Activated T-cell treated with anti-CD3 and anti-CD28 coated beads, Interleukin-2, amount 50 U/mL, for 4 hours (primary cell): ENCODE measurements at places on chromosomes 5 and 9. TPM values are rescaled to one million over a fixed set of nuclear protein-coding genes. Genes with fewer than 3 reads are reported as not detected.
A peak's percentile ranks its signal among the peaks of the same experiment; 100 is the strongest.

AQP7 gene
- not detected for total RNA-seq

DIPK1B gene
- total RNA-seq = not detected

C1QTNF2 gene
- not detected for total RNA-seq

PKD2L2 gene
- total RNA-seq = not detected

ATG10 gene
- 5.3 TPM for total RNA-seq

SLC1A1 gene
- total RNA-seq = 0.05 TPM

PCDHA8 gene
- total RNA-seq = not detected

FCHO2 gene
- 0.52 TPM for total RNA-seq

SLC36A3 gene
- not detected for total RNA-seq

CDC14B gene
- total RNA-seq = 2.5 TPM

LRRC19 gene
- not detected for total RNA-seq

IFNB1 gene
- total RNA-seq = not detected

SLC46A2 gene
- total RNA-seq = not detected

ANKRD20A1 gene
- 0.19 TPM for total RNA-seq

DNA sequence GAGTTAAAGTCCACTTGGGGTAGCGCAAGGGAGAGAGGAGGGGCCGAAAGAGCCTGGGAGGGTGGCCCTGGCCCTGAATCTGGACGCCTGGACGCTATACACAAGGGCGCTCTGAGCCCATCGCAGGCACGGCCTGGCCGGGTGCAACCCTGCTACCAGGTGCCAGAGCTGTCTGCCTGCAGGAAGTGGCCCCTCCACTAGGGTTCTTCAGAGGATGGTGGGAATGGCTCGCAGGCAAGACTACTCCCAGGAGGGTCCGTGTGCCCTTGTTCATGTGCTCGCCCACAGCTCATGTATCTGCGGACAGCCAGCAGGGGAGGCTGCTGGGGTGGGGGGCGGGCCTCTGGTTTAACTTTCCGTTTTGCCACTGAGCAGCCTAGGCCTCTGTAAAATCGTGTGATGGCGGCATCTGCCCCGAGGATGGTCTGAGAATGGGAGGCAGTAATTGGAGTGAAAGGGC lies 1.4 kb upstream of the NKD2 start:
- no peak for DNase-seq

GRCh38 chr5:164148292-164148691 lies 642.9 kb downstream of the MAT2B start:
- no peak for DNase-seq

DNA sequence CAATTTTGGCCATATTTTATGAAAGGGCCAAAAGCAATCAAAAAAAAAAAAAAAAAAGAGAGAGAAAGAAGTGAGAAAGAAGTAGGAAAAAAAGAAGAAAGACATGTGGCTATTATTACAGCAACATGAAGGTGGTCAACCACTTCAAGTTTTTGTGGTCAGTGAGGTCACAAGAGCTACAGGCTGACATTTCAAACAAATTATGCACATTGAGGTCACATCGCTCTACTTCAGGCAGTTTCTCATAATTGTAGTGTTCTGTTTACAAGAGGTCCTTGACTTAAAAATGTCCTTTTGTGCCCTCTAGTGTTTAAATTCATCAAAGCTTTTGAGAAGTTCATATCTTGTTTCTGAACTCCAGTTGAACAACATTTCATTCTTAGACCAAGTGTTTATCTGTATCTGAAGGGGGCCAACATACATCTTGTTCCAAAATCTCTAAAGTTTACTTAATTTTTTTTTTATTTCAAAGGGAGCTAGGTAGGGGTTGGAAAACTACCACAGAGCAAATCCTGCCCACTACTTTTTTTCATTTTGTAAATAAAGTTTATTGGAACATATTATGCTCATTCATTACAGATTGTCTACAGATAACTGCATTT lies 513.1 kb downstream of the PDE4D start:
- no peak for DNase-seq

DNA sequence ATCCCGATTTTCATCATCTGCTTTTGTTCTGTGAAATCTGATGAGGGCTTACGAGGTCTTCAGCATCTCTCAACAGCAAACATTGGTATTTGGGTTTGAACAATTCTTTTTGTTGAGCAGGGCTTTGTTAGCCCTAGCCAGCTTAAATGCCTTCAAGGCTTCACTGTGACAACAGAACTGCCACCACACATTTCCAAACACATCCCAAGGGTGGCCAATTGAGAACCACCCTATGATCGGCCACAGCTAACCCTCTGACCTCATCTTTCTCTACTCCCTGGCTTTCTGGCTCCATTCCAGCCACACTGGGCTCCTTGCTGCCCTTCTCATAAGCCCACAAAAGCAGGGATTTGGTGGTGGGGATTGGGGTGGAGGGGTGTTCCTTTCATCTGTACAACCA lies 17.6 kb downstream of the MTX3 start:
- no peak for DNase-seq

DNA sequence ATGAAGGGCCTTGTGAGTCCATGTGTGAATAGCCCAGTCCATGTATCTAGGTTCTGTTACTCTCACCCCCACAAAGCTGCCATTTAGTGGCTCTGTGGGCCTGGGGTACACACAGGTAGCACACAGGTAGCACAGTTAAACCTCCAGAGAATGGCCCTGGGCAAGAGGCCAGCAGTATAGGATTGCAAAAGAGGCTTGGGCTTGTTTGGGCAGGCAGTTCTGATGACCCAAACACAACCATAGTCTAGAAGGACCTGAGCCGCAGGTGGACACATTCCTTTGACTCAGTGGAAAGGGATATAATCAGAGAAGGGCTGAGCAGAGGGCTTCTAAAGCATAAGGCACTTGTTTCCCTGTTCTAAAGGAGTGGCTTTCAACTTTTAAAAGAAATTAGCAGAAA lies 326.8 kb upstream of the SGCD start:
- no peak for DNase-seq

- DNase-seq = no peak
Observed at GRCh38 chr5:39650008-39650762, 225.4 kb upstream of the DAB2 start.

DNA sequence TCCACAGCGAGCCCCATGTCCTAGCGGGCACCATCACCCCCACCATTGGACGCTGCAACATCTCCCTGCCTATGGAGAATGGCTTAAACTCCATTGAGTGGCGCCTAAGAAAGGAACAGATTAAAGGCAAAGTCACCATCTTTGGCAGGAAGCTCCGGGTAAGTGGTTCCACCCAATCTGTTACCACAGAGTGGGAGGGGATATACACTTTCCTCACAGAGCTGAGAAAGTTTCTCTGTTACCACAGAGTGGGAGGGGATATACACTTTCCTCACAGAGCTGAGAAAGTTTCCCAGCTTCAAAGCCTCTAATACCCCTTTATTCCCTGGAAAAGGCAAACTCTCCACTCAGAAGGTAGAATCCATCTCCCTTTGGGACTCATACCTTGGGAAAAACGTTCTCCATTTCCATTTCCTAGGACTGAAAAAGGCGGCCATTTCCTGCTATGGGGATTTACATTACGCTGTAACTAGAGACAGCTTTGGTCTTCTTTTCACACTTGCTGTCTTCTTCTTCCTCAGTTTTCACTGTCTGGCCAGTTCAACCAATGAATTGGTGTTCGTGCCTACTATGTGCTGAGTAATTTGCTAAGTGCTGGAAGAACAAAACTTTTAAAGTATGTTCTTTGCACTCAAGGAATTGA lies 63.4 kb upstream of the WWC1 start:
- peak; percentile 7 for DNase-seq

DNA sequence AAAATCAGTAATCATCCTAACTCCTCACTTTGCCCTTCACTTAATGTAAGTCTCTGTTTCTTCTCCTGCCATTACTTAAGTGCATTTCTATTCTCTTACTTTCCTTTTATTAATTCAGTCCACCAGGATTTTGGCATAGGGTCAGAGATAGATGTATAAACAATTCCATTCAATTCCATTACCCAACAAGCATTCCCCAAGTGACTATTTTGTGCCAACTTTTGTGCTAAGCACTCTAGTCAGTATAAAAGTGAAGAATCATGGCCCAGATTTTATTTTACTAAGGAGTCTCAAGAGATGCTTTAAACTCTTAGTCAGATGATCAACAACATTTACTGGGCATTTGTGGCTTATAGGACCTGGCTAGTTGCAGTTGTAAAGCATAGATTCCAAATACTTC lies 159.3 kb downstream of the DMAC1 start:
- no peak for DNase-seq

DNA sequence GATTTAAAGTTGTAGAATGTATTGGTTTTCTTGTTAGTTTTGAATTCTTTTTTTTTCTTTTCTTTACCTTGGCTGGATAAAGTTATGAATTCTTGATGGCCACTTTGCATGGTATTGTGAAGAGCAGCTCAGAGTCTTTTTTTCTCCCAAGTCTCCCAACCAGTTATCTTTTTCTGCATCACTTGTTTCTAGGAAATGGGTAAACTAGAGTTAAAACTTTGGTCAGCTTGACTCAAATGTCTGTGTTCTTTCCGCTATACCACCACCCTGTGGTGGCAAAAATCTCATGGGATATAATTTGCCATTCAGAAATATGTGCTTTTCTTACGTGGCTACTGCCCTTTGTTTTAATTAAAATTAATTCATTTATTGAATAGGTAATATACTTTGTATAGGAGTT lies 113.2 kb downstream of the UNC13B start:
- no peak for DNase-seq

GRCh38 chr5:173974688-173975239 lies 14.2 kb upstream of the C5orf47 start:
- DNase-seq = no peak

- DNase-seq = no peak
Observed at GRCh38 chr9:94867281-94867841, 140.9 kb downstream of the AOPEP start.

- no peak for DNase-seq
Observed at GRCh38 chr5:147373328-147373727, 136.5 kb downstream of the DPYSL3 start.

GRCh38 chr5:150731669-150732242 lies 27.1 kb downstream of the DCTN4 start:
- DNase-seq = no peak

DNA sequence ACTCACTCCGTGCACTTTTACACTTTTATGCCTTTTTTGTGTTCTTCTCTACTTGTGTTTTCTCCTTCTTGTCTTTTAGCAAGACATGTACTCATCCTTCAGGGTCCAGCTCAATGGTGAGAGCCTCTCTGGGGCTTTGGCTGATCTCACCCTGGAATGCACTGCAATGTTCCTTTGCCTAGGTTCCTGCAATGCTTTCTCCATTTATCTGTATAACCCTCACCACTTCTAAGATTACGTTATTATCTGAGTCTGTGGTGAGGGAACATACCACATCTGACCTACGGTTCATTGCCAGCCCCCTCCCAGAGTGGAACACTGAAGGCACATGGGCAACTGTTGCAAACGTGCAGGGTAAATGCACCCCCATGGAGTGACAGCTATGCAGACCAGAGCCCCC lies 47.3 kb downstream of the KCNIP1 start:
- no peak for DNase-seq

GRCh38 chr9:124285903-124286291 lies 28.1 kb downstream of the NEK6 start:
- no peak for DNase-seq

DNA sequence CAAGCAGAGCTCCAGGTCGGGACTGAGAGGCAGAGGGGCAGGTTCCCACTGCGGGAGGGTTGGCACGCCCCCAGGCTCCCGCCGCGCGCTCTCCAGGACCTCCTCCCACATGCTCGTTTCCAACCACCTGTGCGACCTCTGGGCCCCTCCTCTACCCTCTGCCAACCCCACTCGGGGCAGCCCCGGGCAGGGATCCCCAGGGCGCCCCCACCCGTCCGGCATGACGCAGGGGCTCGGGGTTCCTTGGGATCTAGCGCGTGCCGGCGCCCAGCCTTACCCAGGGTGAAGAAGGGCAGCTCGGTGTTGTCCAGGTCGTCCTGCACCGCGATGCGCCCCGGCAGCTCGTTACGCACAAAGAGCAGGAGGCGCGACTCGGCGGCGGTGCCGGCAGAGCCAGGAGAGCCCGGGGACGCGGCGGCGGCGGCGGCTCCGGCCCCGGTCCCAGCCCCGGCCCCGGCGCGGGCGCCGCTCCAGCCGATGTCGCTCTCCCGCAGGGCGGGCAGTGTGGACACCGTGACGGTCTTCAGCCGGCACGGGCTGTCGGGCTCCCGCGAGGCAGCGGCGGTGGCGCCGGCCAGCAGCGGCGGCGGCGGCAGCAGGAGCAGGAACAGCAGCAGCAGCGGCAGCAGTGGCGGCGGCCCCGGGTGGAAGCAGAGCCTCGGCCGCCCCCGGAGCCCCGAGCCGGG lies 494 bp downstream of the ASTN2 start:
- no peak for DNase-seq

DNA sequence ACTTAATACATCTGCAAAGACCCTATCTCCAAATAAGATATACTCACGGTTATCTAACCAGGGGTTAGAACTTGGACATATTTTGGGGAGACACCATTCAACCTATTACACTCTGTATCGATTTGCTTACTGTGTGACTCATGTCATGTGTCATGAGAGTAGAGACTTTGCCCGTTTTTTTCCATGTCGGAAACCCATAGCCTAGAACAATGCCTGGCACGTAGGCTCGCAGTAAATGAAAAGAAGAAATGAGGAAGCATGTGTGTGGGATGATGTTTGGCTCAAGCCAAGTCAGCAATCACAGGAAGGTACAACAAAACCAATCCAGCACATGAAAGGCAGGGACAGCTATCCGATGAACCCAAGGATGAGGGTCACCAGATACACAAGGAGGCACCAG lies 94.6 kb upstream of the DNAH5 start:
- DNase-seq = no peak

- DNase-seq = no peak
Observed at GRCh38 chr5:118984602-118985001, 3.7 kb downstream of the DTWD2 start.

DNA sequence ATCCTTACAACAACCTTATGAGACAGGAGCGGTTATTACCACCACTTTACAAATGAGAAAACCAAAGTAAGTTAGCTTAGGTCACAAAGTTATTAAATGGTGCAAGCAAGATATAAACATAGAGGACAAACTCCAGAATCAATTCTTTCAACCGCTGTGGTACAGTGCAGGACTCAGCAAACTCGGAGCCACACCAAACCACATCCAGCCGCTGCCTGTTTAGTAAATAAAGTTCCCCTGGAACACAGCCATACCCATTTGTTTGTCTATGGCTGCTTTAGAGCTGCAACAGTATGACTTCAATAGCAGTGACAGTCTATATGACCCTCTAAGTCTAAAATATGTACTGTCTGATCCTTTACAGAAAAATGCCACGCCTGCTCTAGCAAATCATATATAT lies 1567.2 kb upstream of the WWC1 start:
- DNase-seq = no peak
